ENCODE measurements at places on chromosomes 16 and 17.

GRCh38 chr16:2324296-2324859 is 16.1 kb downstream of the ABCA3 start:
- no peak for DNase-seq

DNA sequence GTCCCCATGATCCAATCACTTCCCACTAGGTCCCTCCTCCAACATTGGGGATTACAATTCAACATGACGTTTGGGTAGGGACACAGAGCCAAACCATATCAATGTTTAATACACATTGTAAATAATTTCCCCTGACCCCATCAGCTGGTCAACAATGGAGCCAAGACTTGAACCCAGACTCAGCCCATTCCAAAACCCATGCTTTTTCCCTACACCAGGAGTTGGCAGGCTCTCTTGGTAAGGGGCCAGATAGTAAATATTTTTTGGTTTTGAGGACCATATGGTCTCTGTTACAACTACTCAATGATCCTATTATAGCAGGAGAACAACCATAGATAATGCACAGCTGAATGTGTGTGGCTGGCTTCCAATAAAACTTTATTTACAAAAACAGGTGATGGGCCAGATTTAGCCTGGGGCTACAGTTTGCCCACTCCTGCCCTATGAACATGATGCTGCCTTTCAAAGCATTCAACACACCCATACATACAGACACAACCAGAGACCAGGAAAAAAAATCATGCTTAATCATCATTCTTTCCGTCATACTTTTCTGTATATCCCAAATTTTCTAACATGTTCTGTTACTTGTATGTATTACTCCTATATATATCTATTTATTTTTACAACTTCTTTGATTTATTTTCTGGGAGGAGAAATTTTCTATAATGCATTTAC is 22.1 kb upstream of the MSI2 start:
- DNase-seq = no peak

GRCh38 chr17:46929413-46929812 is 6.5 kb downstream of the GOSR2 start:
- no peak for DNase-seq

- DNase-seq = no peak
Observed at GRCh38 chr17:718075-718474, 3.4 kb upstream of the VPS53 start.

- DNase-seq = no peak
Observed at GRCh38 chr17:81482673-81483072, 29.9 kb downstream of the ACTG1 start.

Data from activated CD4-positive, alpha-beta memory T cell treated with anti-CD3 and anti-CD28 coated beads, Interleukin-2, amount 10 ng/mL, durations not matched to agents 7 days and 5 days (primary cell).